Adrenal gland (tissue), 19 donors: ENCODE measurements at places on chromosomes 5 and 9. TPM values are rescaled to one million over a fixed set of nuclear protein-coding genes. Genes with fewer than 3 reads are reported as not detected.

GRCh38 chr9:129665389-129665775 lies at the start of gene PRRX2:
Gene PRRX2 (plus strand): TSS chr9:129665647. CDS start chr9:129665868, 221 bp downstream.
- peak; percentile 15 for DNase-seq

- no peak for DNase-seq
These were observed 821.8 kb upstream of the DMAC1 start for GRCh38 chr9:8621416-8621815.

- DNase-seq, result no peak
These were observed 34.0 kb downstream of the ADAM19 start for GRCh38 chr5:157541447-157542118.

GRCh38 chr9:134272302-134273023 lies 53.8 kb upstream of the RXRA start:
- DNase-seq, result no peak

- no peak for DNase-seq
These were observed 87.3 kb downstream of the INVS start for GRCh38 chr9:100186356-100186755.

- no peak for DNase-seq
These were observed 1.1 kb downstream of the DIAPH1 start for GRCh38 chr5:141617682-141618029.

DNA sequence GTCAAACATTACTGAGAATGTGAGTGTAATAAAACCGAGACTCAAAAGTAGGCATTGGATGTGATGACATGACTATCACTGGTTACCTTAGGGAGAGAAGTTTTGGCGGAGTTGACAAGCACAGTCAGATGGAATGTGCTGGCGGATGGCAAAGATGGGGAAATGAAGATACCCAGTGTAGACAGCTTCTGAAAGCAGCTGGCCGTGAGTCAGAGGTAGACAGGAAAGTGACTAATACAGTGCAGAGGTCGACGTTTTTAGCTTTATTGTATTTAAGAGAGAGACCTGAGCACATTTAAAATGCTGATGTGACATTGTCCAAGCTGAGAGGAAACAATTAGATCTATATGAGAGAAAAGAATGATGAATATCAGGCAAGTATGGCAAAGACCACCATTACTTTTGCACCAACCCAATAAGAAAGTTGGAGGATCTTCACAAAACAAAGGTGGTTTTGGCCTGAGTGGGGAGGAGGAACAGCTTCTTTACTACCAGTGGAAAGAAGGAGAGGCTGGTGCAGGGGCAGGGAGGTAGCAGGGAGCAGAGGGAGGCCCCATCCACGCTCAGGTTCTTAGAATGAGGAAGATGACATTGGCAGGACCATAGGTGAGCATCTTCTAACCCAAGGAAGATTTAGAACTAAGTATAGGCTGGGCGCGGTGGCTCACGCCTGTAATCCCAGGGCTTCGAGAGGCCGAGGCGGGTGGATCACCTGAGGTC lies 36.7 kb upstream of the KCNIP1 start:
- peak; percentile 55 for DNase-seq

Gene PLAA
- total RNA-seq, result 43.5 TPM

Gene KIF20A
- 1.3 TPM for total RNA-seq

Gene NPM1
- total RNA-seq, result 699 TPM

Gene ANXA1
- total RNA-seq, result 103 TPM
